ENCODE measurements at places on chromosomes 16 and 17.

- no peak for DNase-seq
Observed at GRCh38 chr17:33266611-33267010, 26.5 kb downstream of the ASIC2 start.

- no peak for DNase-seq
Observed at GRCh38 chr16:3282103-3282729, 1.1 kb upstream of the ZNF263 start.

DNA sequence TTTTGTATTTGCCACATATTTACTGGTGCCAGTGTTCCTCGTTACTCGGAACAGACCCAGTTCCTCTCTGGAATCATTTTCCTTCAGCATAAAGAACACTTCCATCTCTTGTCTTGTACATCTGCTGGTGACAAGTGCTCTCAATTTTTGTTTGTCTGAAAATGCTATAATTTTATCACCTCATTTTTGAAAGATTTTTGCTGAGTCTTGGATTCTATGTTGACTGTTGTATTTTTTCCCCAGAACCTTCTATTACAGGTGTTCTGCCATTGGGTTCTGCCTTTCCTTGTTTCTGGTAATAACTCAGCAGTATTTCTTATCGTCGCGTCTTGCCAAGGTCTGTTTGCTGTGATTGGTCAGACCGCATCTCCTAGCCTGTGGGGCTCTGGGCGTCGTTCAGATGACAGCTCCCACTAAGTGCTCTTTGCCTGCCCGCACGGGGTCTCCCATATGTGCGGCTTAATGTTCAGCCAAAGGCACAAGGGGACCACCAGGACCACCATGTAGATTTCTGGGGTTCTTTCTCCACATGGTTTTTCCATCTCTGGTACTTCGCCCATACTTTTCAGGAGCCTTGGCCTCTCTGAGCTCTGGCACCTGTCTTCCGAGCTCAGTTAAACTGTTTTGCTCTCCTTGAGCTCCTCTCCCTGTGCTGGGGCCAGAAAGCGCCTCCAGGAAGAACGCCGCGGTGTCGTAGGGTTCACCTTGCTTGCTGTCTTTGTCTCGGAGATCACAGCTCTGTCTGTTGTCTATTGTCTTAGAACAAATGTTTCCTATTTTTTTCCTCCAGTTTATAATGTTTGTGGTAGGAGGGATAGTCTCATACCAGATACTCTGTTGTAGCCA is 80.0 kb downstream of the METRNL start:
- DNase-seq: no peak

GRCh38 chr16:17397499-17397891 is 73.3 kb downstream of the XYLT1 start:
- no peak for DNase-seq

GRCh38 chr17:17599965-17600364 is 8.5 kb upstream of the PEMT start:
- DNase-seq: no peak

DNA sequence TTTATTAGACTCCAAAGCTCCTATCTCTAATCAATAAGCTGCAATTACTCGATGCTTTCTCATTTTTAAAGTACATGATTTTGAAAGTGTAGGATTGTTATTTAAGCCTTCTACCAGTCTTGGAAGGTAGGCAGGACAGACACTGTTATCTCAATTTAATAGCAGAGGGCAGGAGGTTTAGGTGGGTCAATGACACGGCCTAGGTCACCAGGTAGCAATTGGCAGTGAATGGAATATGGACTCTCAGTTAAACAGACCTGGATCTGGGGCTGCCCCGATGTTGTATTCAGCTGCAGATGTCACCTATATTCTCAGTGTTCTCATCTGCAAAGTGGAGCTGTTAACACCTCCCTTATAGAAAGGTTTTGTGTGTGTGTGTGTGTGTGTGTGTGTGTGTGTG is 124.4 kb upstream of the ANKFN1 start:
- DNase-seq: no peak

- DNase-seq: no peak
Observed at GRCh38 chr17:15238057-15238456, 27.1 kb downstream of the PMP22 start.

DNA sequence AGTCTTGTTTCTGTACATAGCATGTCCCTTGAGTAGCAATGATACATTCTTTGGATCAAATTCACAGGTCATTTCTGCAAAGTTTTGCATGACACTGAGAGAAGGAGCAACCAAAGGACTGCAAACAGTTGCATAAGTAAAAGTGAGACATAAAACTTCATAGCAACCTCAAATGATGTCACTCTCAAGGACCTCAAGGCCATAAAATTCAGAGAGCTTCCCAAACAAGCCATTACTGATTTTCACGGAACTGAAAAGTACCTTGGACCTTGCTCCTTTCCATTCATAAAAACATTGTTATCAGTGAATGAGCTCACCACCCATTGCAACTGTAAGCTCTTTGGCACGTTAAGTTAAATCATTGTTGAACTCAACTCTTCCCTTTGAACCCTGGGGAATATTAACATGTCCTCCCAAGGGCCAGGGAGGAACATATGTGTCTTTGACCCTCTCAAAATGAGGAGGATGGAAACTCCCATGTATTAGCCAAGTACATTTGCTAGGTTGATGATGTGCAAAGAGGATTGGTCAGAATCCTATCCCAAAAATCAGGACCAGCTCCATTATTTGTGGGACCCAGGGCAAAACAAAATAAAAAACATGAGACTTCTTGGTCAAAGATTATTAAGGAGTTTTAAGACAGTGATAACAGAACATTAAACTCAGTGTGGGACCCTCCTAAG is 275.0 kb upstream of the DYNLRB2 start:
- DNase-seq: no peak

GRCh38 chr16:67544329-67544841 is 15.8 kb downstream of the RIPOR1 start:
- no peak for DNase-seq

DNA sequence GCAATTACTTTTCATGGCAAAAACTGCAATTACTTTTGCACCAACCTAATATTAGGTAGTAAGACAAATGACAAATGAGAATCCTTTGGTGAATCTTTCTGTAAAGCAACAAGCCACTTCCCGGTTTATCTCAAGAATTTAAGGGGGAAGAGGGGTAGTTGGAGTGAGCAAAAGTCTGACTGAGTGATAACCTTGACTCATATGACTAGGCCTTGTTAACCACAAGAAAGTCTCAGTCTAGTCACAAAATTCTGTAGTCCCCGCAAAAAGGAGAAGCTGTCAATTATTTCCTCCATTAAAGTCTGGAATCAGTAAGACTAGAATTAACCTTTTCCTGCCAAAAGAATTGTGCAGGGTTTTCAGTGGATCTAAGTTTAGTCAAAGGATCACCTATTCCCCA is 72.2 kb upstream of the GNAO1 start:
- DNase-seq: no peak

DNA sequence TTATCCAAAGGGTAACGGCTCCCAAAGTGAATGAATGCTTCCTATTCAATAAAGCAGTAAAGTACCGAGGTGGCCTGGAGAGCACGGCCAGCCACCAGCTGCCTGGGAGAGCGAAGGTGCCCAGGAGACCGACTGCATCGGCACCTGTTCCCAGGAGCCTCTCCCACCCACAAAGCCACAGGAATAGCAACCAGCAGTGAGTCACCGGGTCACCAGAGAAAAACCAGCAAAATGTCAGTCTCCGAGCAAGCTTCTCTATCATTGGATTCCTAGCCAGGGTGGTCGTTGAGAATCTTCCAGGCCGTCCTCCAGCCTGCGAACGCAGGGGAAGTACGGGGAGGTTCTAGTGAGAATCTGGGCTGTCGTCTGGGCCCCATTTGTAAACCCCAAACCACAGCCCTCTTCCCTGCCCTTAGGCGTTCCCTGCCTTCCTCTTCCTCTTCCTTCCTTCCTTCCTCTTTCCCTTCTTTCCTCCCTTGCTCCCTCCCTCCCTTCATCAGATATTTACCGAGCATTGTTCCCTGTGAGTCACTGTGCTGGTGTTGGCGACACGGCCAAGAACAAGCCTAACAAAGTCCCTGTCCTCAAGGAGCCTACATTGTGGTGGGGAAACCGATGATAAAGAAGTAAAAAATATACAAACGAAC is 114.6 kb downstream of the SLC39A11 start:
- DNase-seq: no peak

GRCh38 chr17:15912416-15912955 is 32.4 kb upstream of the ADORA2B start:
- no peak for DNase-seq

DNA sequence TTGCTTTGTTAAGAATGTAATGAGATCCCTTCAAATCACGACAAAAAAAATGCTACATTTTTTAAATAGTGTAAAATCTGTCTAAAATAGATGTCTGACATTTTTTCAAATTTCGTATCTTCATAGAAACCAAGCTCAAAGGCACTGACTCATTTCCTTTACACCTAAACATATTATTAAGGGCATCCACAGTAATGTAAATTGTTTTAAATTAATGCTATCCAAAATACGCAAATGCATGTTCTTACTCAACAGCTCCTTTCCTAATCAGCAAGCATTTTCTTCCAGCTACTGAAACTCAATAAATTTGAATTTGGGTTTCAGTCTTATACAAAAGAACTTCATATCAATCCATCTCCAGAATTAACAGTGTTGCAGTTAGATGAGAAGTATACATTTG is 4.3 kb downstream of the C16orf87 start:
- no peak for DNase-seq

DNA sequence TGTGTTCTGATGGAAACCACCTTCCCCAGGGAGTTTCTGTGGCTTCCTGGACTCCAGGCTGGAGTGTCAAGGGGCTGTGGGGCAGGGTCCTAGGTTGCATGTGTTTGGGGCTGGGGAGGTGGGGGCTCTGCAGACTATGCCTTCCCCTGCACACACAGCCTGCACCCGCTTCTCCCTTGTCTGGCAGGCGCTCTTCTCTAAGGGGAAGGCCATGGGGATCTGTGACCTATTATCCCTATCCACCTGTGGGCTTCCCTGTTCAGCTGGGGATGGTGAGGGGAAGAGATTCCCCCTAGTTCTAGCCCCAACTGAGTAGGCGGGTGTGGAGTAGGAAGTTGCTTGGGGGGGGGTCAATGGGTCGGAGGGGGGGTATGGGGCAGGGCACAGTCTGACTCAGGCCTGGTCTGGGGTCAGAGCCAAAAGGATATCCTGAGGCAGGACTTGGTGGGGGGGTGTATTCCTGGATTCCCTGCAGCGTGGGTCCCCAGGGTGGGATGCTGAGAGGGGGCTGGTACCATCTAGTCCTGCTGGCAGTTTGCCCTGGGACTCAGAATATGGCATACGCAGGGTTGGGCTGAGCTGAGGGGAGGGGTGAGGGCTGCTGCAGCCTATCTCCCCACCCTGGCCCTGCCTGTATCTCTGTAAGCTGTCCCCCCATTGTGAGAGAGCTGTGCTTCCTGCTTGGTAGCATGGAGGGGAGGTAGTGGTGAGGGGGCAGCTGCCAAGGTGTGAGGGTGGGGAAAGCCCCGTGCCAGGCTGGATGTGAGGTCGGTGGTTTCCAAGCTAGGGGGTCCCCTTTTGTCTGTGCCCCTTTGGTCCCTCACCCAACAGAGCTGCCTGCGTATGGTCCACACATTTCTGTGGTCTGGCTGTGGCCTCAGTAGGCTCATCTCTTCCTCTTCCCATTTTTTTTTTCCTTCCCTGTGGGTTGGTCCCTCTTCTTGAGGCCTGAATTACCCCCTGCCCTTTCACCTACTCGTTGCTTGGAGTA is 14.7 kb downstream of the RARA start:
- no peak for DNase-seq

- no peak for DNase-seq
Observed at GRCh38 chr17:40301315-40301714, 7.7 kb upstream of the RARA start.

DNA sequence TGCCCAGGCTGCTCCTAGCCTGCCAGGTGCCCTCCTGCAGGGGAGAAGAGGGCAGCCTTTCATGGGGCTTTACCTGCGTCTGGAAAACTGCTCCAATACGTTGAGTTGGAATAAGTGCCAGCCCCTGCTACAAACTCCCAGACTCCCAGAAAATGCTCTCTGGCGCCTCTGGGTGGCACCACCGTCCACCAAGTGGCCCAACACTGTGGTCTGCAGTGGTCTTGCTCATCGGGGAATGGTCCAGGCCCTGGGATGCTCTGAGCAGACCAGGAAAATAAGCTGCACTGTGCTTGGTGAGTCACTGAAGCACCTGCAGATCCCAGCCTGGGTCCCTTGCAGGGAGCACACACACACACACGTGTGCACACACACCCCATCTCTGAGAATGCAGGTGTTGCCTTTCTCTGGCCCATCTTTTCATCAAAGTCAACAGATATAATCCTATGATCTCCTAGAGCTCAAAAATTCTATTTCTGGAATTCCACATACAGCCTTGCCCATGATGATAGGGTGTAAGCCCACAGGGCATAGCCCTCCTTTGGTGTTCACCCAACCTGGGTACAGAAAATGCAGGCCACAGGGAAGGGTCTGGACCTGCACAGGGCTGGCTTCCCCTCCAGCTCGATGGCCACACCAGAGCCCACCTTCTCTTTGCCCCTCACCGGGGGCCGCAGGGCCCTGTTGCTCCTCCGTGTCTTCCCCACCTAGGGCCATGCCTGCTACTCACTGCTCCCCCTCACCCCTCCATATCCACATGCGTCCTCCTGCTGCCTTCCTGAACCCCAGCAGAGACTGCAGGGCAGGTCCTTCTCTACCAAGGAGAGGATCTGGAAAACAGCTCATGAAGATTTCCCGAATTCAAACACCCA is 20.5 kb downstream of the CDIP1 start:
- DNase-seq: no peak

- DNase-seq: peak; percentile 20
Observed at GRCh38 chr17:37239690-37240334, 136.0 kb upstream of the C17orf78 start.

GRCh38 chr17:64648234-64648633 is 13.9 kb downstream of the SMURF2 start:
- no peak for DNase-seq

- DNase-seq: no peak
Observed at GRCh38 chr17:77287432-77288068, 146.8 kb downstream of the SEC14L1 start.

- DNase-seq: no peak
Observed at GRCh38 chr17:624341-624860, 90.2 kb downstream of the VPS53 start.

- DNase-seq: no peak
Observed at GRCh38 chr16:86671486-86672178, 93.3 kb downstream of the FOXL1 start.
